ENCODE measurements at places on chromosomes 13 and 19.

- peak; percentile 41 for DNase-seq
These were observed 508 bp downstream of the SLC15A1 start for GRCh38 chr13:98751861-98752466.

- DNase-seq = no peak
These were observed 30.4 kb downstream of the ELAVL1 start for GRCh38 chr19:7975037-7975436.

GRCh38 chr13:39129213-39129612 is 91.0 kb downstream of the NHLRC3 start:
- DNase-seq = no peak

DNA sequence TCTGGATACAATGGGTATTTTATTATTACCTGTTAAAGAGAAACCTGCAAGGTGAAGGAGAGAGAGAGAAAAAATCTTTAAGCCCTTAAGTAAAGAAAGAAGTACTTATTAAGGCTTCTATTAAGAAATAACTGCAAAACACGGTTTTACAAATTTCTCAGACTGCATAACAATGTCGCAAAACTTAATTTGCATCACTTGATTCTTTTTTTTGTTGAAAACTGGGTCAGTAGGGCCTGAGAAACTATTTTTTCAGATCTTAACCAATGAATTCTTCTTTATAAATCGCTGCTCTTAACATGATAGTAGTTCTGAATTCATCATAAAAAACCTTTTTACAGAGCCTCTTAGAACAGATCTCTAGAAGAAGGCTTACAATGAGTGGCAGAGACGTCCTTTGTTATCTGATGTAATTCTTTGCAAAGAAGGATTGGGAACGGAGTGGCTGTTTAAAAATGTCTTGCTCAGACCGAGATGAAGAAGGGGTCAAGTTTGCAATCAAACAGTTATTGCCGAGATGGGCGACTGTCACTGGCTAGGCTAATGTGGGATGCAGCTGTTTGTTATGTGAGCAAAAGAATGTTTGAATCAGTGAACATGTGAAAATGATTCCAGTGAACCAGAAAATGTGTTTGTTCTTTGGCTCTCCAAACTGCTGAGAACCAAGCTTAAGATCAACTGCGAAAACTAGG is 76.3 kb downstream of the ZNF536 start:
- no peak for DNase-seq

GRCh38 chr19:28558783-28559182 is 654.2 kb downstream of the UQCRFS1 start:
- no peak for DNase-seq

DNA sequence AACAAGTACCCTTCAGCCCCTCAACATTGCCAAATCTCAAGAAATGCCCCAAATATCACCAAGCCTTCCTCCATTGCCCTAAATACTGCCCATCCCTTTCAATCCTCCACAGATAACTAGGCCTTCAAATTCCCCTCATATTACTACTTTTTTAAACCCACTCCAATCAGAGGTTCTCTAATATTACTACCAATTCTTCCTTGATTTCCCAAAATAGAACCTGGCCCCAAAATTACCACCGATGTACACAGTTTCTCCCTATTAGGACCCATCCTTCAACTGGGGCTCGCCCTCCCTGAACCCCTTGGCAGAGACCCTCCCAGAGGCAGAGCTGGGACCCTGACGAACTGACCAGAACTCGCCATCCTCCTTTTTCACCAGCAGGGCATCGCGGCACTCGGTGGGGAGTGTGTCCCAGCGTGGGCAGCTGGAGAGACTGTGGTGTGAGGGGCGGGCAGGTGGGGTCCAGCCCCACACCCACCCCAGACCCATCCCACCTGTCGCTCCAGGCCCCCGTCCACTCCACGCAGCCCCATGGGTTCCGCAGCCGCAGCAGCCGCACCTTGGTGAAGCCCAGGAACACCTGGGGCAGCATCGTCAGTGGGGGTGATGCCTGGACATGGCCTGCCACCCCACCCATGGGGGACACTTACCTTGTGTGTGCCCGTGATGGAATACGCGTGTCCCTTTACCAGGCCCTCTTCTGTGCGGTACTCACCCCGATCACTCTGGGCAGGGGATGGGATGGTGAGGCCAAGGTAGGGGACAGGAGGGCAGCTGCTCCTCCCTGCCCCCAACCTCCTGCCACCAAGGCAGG is 6.1 kb downstream of the CAPN12 start:
- no peak for DNase-seq

DNA sequence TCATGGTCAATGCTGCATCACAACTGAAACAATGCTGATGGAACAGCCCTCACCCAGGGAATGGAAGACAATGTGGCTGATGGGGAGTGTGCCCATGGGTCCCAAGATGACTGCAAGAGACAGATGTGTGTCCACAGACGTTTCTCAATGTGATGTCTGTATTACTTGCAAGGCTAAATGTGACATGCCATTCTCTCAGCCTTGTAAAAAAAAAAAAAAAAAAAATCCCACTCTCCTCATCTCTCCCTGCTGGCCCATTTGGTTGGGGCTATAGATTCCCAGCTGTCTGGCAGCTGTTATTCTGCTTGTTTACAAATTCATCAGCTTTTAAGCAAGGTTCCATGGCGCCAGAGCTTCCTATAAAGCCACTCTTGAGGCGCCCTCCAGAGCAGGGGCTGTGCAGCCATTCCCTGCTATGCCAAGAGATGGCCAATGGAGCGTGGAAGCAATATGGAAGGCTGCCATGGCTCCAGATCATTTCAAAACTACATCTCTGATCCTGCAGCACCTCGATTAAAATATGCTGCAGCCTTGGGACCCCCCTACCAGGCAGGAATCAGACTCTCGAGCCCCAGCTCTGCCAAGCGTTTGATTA is 294.8 kb downstream of the FOXO1 start:
- no peak for DNase-seq

DNA sequence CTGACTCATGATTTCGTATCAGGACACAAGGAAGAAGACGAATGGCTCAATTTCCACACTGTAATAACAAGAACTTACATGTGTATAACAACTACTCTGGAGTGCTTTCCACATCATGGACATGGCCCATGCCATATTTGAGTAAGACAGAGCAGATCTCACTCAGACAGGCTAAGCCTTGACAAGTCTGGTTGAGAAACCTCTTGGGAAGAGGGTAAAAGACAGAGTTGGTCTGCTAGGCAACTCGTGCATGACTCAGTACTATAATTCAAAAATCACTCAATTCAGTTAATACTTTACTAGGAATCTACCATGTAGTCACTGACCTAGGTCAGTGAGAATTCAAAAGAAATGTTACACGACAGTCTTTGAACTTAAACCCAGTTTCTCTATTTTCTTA is 5.7 kb upstream of the THSD1 start:
- peak; percentile 61 for DNase-seq

- DNase-seq = peak; percentile 55
These were observed 12.7 kb downstream of the NPAS1 start for GRCh38 chr19:47032171-47032811.

DNA sequence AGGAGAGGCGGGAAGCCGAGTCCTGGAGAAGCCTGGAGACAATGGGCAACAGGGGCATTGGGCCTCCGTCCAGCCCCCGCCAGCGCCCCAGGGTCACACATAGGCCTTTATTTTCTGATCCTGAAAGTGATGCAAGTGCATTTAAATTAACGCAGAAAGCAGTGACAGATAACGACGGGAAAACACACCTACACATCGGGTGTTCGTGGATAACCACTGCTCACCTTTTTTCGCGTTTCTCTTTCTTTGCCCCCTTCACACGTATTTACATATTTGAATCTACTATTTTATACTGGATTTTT is 30.4 kb upstream of the GRTP1 start:
- DNase-seq = no peak

GRCh38 chr19:49475995-49476880 is 2.2 kb downstream of the FLT3LG start:
- peak; percentile 64 for DNase-seq

DNA sequence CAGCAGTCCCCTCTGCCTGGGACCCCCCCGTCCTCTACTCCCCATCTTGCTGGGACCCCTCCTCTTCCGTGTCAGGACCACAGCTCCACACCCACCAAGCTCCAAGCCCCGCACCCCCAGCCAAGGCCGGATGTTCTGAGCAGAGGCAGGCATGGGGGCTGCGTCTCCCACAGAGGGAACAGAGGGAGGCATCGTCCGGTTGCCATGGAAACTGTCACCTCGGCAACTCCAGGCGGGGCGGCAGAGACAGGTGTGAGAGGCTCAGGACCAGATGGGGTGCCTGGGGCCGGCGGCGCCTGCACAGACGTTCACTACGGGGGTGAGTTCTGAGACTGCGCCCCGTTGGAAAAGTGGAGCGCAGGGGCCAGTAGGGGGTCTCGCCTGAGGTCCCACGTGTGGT is 5.4 kb downstream of the RNU6-9 start:
- DNase-seq = no peak

GRCh38 chr13:97540696-97541095 is 106.7 kb downstream of the RAP2A start:
- DNase-seq = peak; percentile 6

DNA sequence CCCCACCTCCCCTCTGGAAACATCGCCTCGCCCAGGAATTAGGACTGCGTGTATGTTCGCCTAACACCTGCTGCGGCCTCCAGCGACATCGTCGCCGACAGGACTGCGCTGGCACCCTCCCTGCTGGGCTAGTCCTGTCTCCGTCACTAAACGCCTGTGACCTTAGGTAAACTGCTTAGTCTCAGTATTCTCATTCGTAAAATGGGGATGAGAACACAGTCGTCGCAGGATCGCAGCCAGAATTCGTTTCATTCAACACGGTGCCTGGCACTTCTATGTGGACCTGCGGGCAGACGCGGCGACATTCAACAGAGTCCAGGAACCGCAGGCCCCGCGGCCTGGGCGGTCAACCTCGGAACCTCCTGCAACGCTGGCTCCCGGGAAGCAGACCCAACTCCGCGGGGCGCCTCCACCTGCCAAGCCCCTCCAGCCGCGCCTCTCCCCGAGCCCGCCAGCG is 485 bp downstream of the CRYL1 start:
- DNase-seq = no peak

DNA sequence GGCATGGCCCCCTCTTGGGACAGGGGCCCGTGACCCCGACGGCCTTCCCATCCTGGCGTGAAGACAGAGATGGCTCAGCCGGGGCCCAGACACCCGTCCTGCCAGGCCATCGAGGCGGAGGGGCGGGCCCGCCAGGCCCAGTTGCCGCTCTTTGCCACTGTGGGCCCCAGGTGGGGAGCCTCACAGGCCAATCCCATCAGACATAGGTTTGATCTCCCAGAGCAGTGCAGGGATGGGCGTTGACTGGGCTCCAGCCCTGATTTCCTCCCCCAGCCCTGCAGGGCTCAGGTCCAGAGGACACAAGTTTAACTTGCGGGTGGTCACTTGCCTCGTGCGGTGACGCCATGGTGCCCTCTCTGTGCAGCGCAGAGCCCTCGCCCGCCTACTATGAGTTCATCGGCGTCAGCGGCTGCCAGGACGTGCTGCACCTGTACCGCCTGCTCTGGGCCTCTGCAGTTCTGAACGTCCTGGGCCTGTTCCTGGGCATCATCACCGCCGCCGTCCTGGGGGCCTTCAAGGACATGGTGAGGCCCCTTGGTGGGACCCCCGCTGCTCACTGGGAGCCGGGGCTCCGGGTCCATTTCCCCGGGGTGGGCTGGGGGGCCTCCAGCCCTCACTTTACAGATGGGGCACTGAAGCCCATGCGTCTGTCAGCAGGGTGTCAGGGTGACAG is 42.4 kb downstream of the TMEM255B start:
- DNase-seq = no peak

GRCh38 chr19:38892841-38893240 is 6.6 kb downstream of the SIRT2 start:
- no peak for DNase-seq

GRCh38 chr13:113759525-113760137 is 605 bp downstream of the TMEM255B start:
- DNase-seq = peak; percentile 58

DNA sequence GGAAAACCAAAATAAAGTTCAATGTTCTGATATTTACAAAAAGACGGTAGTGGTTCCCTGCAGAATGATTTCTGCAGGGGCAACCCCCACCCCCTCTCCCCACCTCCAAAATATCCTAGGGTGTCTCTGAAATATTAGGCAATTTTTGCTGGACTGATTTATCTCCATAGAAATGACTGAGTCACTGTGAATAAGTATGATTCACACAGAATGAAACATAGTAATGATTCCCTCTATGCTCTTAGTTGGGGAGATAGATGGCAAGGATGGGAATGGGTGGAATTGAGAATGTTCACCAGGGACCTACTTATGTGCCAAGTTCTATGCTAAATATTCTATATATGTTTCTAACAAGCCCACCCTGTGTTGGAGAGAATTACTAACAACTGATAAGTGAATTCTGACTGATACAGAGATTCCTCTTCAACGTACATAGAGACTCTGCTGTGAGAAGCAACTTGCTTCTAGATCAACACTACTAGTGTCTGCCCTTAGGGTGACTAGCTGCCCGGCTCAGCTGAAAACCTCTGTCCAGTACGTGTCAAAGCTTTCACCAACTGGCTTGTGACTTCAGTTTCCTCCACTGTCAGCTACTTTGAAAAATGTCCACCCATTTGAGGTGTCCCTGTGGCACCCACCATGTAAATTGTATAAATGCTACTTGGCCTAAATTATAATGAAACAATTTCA is 38.4 kb upstream of the RAP2A start:
- DNase-seq = peak; percentile 48

DNA sequence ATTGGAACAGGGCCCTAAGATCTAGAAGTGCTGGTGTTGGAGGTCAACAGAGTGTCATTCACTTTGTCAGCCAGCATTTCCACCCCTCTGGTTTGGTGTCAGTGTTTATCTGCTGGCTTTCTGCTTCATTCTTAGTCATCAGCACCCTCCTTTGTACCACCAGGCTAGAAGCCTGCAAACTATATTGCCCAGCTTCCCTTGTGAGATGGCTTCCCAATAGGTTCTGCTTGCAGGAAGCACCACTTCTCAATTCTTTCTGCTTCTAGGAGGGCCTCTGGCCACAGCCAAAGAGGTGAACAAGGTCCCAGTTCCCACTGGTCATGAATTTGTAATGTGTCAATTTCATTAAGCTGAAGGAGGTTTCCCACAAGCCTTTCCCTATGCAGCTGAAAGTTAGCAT is 36.4 kb upstream of the CALM3 start:
- DNase-seq = no peak

- peak; percentile 26 for DNase-seq
These were observed 340.8 kb downstream of the KLF5 start for GRCh38 chr13:73399347-73400216.

DNA sequence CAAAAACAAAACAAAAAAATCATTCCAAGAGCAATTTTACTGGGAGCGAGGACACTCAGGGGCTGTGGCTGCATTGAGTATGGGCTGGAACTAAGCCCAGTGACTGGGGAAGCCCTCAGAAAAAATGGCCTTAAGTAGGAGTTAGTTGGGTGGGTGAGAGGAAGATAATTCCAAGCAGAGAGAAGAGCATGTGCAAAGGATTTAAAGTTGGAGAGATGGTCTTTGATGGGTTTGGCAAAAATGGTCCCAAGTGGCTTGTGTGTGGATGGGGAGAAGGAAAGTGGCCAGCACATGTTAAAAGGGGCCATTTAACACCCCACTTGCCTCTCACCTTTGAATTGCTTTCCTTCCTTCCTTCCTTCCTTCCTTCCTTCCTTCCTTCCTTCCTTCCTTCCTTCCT is 6.7 kb upstream of the CYP4F22 start:
- DNase-seq = no peak

Measured in adipocyte (in vitro differentiated cells).